Dermis microvascular lymphatic vessel endothelial cell (primary cell): ENCODE measurements at places on chromosomes 7 and 10.

DNA sequence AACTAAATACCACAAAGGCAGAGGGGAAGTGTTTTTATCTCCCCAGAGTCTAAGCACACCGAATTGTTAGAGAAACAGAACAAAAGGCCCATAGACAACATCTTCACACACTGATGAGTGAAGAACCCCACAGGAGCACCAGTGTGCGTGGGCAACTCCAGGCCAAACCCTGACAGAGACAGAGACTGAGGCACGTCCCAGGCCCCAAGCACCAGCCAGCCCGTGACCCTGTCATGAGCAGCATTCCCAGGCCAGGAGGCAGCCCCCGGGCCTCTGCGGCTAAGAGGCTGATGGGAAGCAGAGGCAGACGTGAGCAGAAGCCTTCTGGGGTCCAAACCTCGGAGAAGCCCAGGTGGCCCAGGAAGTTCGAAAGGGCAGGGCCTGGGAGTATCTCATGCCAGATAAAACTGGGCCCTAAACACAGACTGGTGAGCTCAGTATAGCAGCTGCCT is 184.4 kb downstream of the TCERG1L start:
- DNase-seq, result no peak

GRCh38 chr7:159033956-159034355 is 110.7 kb downstream of the VIPR2 start:
- DNase-seq, result no peak

GRCh38 chr7:75808106-75808505 is 5.5 kb downstream of the CCL24 start:
- DNase-seq, result no peak

GRCh38 chr10:113681533-113682470 is 2.1 kb downstream of the CASP7 start:
- DNase-seq, result peak; percentile 10

- DNase-seq, result no peak
These were observed 558.8 kb upstream of the CNTNAP2 start for GRCh38 chr7:145557805-145558204.

- peak; percentile 53 for DNase-seq
These were observed 43.1 kb downstream of the MBL2 start for GRCh38 chr10:52729271-52730104.

DNA sequence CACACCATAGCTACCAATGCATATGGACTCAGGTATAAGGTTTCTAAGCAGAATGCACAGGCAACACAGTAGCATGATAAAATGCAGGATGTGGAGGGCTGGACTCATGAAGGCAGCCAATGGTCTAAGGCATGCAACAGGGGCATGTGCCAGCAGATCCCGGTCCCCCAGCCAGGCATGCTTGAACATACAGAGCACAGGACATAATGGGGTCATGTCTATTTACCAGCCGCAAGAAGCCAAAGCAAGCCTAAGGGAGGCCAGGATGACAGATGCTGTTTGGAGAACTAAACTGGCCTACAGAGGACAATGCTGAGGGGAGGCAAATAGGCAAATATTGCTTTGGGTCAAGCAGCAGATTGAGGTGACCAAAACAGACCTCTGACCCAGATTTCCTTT is 60.0 kb upstream of the PDLIM1 start:
- DNase-seq, result no peak

DNA sequence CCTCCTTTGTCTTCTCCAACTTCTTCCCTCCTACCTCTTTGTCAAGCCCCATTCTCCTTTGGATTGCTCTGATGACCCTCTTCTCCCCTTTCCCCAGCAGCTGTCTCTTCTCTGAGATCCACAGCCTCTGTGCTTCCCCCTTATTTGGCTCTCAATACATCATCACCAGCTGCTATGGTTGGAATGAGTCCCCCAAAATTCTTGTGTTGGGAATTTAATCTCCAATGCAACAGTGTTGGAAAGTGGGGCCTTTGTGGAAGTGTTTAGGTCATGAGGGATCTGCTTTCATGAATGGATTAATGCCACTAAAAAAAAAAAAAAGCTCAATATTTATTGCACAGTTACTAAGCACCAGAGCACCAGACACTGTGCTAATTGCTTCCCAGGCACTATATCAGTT is 39.2 kb upstream of the FRMD4A start:
- no peak for DNase-seq

DNA sequence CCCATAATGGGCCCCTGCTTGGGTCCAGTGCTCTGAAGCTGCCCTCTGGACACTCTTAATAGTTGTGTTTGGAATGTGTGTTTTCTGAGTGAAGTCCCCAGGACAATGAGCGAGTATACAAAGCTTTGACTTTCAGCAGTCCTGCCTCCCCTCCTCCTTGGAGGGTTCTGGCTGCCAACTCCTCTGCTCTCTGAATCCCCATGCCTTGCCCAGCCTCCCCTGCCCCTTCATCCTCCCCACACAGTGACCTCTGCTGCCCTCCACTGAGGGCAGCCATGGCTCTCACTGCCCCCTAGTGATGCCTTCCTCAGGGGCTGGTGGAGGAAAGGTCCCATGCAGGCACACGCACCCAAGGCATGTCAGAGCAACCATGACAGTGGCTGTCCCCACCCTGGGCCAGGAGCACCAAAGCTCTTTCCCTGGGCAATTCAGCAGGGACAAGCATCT is 40.9 kb downstream of the FRMPD2 start:
- DNase-seq, result no peak

DNA sequence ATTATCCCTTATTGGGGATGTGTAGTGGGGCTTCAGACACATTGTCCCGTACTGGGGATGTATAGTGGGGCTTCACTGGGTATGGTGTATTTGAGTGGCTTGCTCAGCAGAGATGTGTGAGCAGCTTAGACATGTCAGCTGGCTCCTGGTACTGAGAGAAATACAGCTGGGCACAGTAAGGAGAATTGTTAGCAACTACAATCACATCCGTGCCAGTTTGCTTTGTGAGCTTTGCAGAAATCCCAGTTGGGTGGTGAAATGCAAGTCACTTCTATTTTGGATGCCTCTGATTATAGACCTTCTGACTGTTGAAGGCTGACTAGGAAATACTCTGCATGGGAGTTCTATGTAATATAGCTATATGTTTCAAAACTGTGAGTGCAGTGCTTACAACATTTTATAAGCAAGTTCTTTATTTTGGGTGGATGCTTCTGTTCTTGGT is 10.8 kb downstream of the CCNY start:
- DNase-seq, result no peak

- no peak for DNase-seq
These were observed 64.3 kb downstream of the INSIG1 start for GRCh38 chr7:155361947-155362346.

- DNase-seq, result no peak
These were observed 111.0 kb downstream of the HTR7 start for GRCh38 chr10:90746829-90747228.

DNA sequence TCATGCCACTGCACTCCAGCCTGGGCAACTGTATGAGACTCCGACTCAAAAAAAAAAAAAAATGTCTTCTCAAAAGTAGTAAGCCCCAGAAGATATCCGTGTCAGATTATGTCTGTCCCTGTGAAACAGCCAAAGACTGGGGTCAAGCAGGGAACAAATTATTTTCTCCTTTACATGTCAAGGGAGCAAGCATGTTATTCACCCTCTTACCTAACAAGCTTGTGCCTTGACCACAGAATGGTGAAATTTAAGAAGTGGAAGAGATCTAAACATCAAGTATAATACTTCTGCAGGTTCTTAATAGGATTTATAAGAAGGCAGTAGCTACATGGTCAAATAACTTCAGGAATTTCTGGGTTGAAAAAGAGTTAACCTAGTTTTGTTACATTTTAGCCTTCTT is 187.9 kb downstream of the ZNF365 start:
- DNase-seq, result no peak

DNA sequence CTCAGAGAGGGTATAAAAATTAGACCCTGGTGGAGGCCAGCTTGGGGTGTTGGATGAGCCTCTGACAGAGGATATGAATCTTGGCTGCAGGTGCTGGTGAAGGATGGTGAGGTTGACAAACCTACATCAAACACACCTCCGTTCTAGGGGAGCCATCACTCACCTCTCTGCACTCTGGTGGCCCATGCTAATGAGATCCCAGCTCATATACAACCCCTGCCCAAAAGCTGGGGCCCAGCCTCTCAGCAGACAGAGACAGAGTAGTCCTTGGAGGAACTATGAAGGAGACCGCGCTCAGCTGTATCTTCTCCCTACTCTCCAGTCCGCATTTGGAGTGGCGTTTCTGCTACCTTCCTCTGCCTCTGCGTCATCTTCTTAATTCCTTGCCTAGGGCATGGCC is 83.1 kb upstream of the SORCS3 start:
- DNase-seq, result no peak

DNA sequence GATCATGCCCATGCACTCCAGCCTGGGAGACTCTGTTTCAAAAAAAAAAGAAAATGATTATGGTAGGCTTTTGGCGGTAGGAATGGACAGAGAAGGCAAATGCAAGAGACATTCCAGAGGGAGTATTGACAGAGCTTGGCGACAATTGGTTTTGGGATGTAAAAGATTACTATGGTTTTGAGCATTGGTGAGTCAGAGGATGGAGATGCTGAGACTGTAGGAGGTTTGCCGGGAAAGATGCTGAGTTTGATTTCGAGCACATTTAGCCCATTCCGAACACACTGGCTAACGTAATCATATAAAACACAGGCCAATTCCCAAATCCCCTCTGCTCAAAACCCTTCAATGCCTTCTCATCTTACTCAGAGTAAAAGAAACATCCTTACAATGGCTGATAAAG is 161.6 kb upstream of the MKLN1 start:
- no peak for DNase-seq

DNA sequence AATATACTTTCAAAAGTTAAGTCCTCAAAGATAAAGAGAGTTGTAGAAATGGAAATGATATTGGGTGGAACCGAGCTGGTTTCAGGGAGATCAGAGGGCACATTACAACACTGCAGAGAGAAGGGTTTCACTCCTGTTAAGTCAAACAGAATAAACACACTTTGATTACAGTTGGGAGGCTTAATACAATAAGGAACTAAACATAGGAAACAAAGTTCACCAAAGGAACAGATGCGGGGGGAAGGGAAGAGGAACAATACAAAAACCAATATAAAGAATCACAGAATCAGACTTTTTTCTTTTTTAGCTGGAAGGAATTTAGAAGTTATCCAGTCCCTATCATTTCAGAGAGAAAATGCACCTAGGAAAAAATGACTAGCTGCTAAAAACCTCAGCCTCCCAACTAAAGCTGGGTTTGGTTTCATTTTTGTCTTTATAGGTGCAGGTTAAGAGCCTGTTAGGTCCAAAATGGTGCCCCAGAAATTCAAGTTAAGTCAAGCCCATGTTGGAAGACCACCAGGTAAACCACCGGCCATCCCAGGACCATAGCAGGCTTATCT is 81.9 kb downstream of the DNMBP start:
- DNase-seq, result no peak
